ENCODE measurements at places on chromosomes 7 and 10.
A peak's percentile ranks its signal among the peaks of the same experiment; 100 is the strongest.

DNA sequence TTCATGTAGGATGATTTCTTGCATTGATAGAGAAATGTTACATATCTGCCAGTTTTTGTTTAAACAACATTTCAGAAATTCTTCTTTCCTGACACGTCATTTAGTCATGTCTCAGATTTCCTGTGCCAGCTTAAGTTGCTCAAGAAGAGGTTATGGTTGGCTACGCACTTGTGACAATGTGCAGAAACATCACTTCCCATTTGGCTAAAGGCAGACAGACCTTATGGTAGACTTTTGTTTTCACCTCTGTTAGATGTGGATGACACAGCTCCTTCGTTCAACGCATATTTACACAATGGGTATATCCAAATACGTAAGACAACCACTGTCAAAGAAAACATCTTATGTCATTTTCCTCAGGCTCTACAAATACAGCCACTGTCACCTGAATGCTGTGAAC lies 125.8 kb downstream of the DOCK4 start:
- peak; percentile 30 for DNase-seq

DNA sequence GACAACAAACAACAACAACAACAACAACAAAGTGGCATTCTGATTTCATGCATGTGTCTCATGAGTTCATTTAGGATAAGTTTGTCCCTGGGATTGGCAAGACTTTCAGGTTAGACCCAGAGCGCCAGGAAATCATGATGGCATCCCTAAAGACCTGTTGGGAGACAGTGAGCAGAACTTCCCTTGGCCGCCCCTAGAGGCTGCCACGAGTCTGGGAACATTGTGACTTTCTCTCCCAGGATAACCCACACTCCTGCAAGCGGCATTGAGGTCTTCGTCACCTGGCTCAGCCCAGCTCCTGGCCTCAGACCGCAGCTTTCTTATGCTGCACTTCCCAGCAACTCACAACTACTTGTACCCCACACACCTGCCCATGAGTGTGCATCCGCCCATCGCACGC lies 80.5 kb upstream of the RNF32 start:
- no peak for DNase-seq

- DNase-seq = no peak
Measured at GRCh38 chr10:125025341-125025740, 83.4 kb downstream of the ZRANB1 start.

DNA sequence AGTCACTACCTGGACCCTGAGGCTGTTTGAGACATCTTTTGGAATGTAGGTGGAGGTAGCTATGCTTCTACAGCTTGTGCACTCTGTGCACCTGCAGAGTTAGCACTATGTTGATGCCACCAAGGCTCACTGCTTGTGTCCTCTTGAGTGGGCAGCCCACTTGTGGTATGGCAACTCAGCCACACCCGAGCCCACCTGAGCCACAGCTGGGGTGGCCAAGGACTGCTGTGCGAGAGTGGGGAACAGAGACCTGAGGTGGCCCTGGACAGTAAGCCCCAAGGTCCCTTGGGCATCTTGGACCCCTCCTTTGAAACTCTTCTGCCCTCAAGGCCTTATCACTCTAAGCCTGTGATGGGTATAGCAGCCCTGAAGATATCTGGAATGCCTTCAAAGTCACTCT lies 25.7 kb downstream of the MYO1G start:
- DNase-seq = no peak

DNA sequence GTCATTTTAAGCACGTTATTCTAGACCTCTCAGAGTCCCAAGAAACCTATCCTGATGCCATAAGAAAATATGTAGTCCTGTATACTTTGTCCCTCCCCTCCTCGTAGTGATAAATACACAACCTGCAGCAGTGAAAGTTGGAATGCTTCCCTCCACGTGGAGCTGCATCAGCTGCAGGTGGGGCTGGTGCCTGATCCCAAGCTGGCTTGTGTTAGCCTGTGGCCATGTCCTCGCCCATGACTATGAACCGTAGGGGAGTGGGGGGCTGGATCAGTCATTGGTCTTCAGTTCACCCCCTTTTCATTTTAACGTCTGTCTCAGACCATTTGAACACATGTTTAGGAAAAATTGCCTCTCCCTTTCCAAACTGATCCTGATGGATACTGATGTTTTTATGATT lies 171.4 kb upstream of the HABP2 start:
- no peak for DNase-seq

DNA sequence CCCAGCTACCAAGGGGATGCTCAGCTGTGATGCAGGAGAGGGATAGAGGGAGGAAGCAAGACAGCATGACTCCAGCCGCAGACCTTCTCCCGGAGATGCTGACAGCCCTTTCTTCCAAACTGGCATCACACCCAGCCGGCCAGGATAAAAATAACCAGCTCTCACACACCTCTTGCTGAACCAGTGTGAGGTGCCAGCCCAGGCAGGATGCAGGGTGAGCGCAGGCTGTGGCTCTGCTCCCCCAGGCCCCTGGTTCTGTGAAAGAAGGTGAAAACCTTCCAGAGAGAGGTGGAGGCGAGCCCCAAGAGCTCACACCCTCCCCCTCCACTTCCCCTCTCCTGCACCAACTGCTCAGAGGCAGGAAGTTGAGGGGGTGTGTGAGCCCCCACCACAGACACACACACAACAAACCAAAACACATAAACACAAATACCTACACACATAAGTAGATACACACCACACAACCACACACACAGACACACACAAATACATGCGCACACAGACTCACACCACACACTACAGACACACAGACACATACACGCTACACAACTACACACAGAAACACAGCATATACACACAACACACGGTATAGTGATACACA lies 4.0 kb downstream of the GPR15LG start:
- no peak for DNase-seq

DNA sequence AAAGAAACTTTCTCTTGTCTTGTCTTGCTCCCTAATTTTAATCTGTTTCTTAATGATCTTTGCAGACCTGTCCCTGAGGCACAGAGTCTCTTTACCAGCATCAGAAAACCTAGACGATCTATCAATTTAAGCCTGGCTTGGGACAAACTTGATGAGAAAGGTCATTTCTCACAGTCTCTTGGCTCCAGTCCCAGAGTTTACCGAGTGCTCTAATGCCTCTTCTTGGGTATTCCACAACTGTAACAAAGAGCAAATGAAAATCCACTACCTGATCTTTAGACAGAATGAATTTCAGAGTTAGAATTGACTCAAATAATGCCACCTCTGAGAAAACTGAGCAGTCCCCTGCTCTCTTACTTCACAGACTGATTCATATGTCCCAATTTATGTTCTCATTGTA lies 106.4 kb upstream of the DNAJB12 start:
- no peak for DNase-seq

- no peak for DNase-seq
Measured at GRCh38 chr7:150325110-150325611, 1.8 kb upstream of the ACTR3C start.

DNA sequence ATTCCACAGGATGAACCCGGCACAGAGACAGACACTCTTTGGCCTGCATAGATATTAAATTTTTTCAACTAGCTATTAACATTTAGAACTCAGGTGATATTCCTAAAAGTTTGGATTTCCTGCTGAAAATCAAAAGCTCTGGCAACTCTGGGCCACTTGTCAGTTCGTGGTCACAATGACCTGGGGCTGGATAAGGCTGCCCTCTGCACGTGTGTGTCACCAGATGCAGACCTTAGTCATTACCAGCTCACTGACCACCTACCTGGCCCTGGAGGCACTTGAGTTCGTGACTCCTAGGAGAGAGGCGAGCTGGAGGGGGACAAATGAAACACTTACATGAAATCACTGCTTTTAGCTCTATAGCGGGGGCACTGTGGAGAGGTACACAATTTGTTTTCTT lies 126.5 kb downstream of the HIPK2 start:
- DNase-seq = no peak

DNA sequence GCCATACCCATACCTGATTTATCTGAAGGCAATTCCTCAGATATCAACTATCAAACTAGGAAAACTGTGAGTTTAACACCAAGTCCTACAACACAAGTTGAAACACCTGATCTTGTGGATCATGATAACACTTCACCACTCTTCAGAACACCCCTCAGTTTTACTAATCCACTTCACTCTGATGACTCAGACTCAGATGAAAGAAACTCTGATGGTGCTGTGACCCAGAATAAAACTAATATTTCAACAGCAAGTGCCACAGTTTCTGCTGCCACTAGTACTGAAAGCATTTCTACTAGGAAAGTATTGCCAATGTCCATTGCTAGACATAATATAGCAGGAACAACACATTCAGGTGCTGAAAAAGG lies 69.0 kb upstream of the RSBN1L start:
- no peak for DNase-seq

- no peak for DNase-seq
Measured at GRCh38 chr7:92872701-92873100, 36.3 kb upstream of the CDK6 start.

- no peak for DNase-seq
Measured at GRCh38 chr10:86310702-86311101, 55.9 kb downstream of the GRID1 start.

GRCh38 chr7:86918245-86918644 lies 141.2 kb downstream of the ELAPOR2 start:
- no peak for DNase-seq

- no peak for DNase-seq
Measured at GRCh38 chr7:40676221-40676620, 541.4 kb downstream of the SUGCT start.

GRCh38 chr10:43054593-43054992 lies 22.3 kb upstream of the RET start:
- no peak for DNase-seq

All from HTR-8/SVneo (cell line).